ENCODE measurements at places on chromosomes 3 and 15.

- no peak for DNase-seq
These were observed 347.4 kb downstream of the SI start for GRCh38 chr3:164730815-164731360.

DNA sequence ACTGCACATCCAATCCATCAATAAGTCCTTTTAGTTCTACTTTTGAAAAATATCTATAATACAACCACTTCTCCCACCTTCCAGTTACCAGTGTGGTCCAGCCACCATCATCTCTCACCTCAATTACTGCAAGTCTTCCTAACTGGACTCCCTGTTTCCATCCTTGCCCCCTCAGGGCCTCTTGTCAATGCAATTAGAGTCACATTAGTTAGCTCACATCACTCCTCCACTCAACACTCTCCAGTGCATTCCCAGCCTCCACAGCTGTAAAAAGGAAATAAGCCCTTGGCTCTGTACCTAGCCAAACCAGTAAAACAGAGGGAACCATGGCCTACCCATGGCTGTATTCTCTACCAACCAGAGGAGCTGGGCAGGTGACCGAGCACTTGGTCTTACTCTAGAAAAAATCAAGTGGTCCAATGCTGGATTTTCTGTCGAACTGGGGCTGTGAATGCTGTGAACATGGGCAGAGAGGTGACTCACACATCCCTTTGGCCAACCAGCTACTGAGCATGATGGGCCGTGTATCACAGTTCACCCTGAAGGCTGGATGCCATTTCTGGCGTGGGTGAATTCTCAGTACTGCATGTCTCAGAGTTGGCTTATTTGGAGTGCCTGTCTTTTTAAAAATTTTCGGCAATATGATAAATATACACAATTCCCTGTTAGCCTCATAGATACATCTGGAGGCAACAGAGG, 62.5 kb upstream of the C15orf61 start:
- no peak for DNase-seq

- no peak for DNase-seq
These were observed 917.5 kb downstream of the SQOR start for GRCh38 chr15:46552316-46552715.

DNA sequence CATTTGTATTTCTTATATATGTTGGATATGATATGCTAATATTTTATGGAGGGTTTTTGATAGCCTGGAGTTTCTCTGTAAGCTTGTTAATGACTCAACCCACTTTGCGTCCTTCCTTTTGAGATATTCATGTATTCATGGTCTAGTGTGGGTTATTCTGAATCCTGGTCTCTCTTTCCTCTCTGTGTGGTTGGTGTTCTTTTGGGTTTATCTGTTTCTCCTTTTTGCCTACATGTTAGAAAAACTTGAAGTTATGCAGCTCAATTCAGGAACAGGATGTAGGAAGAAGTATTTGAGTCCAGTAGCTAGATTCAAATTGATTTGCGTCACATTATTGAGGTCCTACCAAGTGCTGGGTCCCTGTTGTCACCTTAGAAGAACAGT, 28.1 kb downstream of the CMTM7 start:
- no peak for DNase-seq

DNA sequence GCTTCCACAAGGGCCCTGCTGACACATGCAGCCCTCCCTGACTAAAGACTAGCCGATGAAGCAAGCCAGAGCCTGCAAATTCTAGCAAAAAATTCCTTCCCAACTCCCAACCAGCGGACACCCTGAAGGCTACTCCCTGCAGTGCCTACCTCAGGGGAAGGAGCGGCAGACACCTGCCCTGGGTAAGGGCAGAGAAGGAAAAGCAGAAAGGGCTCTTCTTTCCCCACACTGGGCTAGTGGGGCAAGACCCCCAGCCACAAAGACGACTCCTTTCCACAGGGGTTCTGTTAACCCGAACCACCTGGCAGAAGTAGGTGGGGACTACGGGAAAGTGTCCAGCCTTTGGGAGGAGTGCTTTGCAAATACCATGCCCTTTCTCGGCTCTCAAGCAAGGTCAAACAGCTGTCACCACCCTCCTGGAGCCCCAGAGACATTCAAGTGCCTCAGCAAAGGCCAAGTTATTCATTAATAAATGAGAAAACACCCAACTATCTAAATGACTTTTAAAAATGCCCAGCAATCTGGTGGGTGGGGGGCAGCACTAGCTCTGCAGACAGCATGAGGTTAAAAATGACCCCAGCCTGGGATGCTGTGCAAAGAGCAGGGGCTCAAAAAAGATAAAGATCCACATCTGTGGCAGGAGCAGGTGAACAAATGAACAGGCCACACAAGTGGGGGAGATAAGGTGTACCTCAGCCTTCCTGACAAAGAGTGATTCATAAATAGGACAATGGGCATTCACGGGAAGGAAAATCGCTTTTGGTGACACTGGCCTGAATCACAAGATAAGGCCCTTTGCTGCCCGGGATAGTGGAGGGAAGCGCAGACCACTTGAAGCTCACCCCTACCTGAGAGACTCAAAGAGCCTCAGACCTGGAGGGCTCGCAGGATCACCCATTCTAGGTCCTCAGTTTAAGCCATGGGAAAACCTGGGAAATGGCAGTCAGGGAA, 33.0 kb downstream of the CCDC12 start:
- DNase-seq, result no peak

DNA sequence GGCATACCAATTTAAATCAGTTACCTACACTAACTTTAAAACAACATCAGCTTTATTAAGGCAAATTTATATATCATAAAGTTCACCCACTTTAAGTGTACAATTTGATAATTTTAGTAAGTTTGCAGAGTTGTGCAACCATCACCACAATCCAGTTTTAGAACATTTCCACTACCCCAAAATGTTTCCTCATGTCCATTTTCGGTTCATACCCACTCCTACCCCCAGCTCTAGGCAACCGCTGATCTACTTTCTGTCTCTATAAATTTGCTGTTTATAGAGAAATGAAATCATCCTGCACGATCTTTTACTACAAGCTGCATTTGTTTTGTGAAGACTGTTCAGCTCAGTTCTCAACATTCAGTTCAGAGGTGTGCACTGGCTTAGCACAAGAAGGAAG, 31.5 kb upstream of the FAM81A start:
- DNase-seq, result peak; percentile 55

- DNase-seq, result no peak
These were observed 112.7 kb downstream of the STAC start for GRCh38 chr3:36493051-36493450.

DNA sequence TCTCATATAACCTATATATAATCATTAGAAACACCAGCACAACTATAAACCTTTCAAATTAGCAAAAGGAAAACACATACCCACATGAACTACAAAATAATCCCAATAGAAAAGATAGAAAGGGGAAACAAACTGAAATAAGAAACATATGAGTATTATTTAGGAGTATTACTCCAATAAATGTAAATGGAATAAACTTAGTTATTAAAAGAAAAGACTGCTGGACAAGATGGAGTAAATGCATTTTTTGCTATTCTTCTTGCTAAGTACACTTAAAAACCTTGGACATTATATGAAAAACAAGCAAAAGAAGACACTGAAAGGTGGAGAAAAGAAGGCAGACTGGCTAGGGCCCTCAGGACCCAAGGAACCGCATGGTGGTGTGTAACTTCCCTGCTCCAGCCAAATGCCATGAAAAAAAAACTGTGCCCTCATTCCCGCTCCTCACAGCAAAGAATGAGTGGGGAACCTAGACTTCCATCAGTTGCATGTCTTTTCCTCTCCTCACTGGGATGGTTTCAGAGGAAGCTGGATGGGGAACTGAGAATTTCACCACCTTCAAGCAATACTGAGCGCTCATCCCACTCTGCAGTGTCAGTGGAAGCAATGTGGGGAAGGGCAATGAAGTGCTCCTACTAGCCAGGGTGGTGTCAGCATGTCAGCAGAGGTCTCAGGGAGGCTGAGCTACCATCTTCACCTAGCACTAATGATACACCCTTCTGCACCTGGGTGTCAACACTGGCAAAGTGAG, 43.7 kb upstream of the ADAMTS17 start:
- no peak for DNase-seq

GRCh38 chr15:67249830-67250229, 4.6 kb downstream of the AAGAB start:
- DNase-seq, result no peak

- no peak for DNase-seq
These were observed 91.0 kb downstream of the FOXP1 start for GRCh38 chr3:71492566-71492965.

DNA sequence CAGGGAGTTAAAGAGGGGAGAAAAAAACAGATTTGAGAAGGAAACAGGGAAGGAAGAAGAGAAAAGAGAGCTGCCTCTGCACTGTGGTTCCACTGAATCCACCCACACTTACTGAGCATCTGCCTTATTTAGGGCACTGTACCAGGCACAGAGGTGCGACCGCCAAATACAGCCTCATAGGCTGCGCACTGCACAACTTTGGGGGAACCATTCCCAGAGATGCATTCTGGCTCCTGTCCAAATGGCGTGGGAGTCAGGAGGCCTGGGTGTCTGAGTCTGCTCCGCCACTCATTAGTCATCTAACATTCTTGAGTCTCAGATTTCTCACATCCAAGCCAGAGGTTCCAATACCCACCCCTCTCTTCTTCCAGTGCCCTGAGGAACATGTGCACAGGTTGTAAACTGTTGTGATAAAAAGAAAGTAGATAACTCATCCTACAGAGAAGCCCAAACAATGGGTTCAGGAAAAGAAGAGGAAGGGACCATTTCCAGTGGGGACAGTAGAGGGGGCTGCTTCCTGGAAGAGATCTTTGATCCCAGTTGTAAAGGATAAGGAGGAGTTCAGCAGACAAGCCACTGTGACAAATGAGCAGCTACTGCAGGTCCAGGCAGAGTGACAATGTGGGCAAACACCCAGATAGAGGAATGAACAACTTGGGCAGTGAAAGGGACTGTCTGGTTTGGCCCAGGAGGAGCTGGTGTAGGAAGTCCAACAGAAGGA, 254.6 kb downstream of the UACA start:
- no peak for DNase-seq

DNA sequence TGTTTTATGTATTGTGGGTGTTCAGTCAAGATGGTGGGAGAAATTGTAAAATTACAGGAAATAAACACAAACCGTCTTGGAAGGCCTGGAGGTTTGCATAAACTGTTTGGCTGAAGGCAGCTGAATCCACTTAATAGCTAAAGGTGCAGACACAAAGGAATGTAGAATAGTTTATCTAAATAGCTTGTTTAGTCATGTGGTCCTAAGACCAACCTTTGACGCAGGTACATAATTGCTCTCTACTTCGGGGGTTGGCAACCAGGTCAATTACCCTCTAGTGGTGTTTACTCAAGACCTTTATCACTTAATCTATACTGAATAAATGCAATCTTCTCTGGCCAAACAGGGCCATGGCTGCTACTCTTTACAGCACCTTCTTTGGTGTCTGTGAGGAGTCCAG, 502.8 kb downstream of the IGSF11 start:
- no peak for DNase-seq

DNA sequence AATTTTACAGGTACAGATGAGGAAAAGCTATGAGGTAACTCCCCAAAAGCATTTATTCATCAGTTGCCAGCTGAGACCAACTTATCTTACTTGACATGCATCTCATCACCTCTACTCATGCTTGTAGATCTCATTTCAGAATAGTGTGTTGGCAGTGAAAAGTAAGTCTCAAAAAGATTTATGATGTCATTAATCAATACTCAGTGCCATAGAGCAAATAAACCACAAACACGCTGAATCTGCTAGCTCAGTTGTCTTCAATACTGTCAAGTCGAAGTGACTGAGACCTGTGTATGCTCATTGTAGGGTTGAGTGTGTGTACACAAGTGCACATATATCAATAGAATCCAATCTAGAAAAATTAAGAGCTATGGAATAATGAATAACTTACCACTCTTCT, 413.5 kb downstream of the CNTN3 start:
- no peak for DNase-seq

- DNase-seq, result no peak
These were observed 29.0 kb downstream of the LMCD1 start for GRCh38 chr3:8530581-8530980.

DNA sequence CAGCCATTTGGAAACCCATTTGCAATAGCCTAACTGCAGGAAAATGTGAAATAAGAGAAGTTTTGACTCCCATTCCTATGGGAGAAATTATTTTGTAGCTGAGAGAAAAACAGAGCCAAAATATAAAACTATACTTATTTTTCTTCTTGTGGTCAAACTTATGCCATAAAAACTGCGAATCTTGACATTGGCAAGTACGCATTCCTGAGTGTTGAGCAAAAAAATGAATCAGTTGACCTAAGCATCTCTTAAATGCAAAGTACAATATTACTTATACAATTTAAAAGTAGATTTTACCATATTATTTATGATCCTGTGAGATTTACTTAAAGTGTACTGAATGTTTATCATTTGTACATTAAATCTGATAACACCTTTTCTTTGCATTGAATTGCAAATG, 50.1 kb upstream of the CMC1 start:
- DNase-seq, result no peak

- no peak for DNase-seq
These were observed 519.7 kb downstream of the FOXP1 start for GRCh38 chr3:71063773-71064290.

GRCh38 chr3:141360888-141361598, 7.3 kb upstream of the ZBTB38 start:
- peak; percentile 71 for DNase-seq

- DNase-seq, result no peak
These were observed 51.5 kb downstream of the PRKAR2A start for GRCh38 chr3:48795997-48796732.

GRCh38 chr3:100665230-100665629, 44.1 kb upstream of the TFG start:
- no peak for DNase-seq

- DNase-seq, result no peak
These were observed 34.6 kb upstream of the AEN start for GRCh38 chr15:88586401-88587162.

- DNase-seq, result no peak
These were observed 40.4 kb upstream of the IGF2BP2 start for GRCh38 chr3:185865247-185865646.

DNA sequence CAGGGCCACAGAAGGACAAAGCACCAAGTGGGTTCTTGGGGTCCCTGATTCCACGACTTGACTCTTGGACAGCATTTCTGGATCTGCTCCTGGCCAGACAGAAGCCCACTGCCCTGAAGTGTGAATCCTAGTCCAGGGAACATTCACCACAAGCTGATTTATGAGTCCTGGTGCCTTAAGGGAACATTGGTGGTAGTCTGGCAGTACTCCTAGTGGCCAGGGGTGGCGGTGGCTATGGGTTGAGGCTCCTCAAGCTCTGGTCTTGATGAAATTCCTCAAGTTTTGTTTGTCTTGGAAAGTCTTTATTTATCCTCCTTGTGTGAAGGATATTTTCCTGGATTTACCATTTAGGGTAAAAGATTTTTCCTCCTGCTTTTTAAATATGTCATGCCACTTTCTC, 307.5 kb downstream of the PYDC2 start:
- DNase-seq, result peak; percentile 5

- DNase-seq, result no peak
These were observed 12.3 kb upstream of the PLD1 start for GRCh38 chr3:171822431-171823106.

- DNase-seq, result no peak
These were observed 81.3 kb upstream of the BHLHE40 start for GRCh38 chr3:4897765-4898453.
